ENCODE measurements at places on chromosomes 11 and 22.

- peak; percentile 34 for DNase-seq
Observed at GRCh38 chr11:18243783-18244362, 4.6 kb downstream of the SAA2 start.

GRCh38 chr11:67022341-67022933, 497 bp upstream of the SYT12 start:
- no peak for DNase-seq

DNA sequence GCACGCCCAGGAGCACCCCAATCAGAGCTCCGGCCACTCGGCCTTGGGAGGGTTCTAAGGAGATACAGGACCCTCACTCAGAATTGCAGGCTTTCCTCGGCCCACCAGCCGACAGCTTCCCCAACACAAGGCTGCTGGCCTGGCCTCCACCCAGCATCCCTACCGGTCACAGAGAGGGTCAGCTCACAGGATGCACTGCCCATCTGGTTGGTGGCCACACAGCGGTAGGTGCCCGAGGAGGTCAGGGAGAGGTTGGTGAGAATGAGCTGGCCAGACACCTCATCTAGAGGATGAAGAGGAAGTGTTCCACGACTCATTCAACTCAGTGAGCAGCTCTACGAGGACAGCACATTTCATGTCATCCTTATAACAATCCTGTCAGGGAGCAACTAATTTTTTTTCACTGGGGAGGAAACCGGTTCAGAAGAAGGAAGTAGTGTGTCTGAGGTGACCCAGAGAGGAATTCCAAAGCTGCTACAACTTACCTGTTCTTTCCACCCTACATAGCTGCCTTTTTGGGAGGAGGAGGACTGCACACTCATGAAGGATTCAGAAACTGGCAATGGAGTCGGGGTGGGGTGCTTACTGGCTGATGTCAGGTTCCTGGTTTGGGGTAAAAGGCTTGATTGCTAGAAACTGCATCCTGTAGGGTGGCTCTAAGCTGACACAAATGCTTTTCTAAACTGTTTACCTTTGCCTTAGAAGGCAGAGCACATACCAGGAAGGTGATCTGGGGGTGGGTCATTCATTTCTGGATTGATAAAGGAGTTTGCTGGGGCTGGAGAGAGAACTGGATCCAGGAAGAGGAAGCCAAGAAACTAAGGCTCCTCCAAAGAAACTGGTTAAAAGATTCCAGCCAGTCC, 3.3 kb downstream of the VSIG2 start:
- no peak for DNase-seq

GRCh38 chr11:12272821-12273617, 104.4 kb upstream of the PARVA start:
- DNase-seq = no peak

GRCh38 chr11:126497581-126498122, 142.2 kb downstream of the ST3GAL4 start:
- DNase-seq = no peak

DNA sequence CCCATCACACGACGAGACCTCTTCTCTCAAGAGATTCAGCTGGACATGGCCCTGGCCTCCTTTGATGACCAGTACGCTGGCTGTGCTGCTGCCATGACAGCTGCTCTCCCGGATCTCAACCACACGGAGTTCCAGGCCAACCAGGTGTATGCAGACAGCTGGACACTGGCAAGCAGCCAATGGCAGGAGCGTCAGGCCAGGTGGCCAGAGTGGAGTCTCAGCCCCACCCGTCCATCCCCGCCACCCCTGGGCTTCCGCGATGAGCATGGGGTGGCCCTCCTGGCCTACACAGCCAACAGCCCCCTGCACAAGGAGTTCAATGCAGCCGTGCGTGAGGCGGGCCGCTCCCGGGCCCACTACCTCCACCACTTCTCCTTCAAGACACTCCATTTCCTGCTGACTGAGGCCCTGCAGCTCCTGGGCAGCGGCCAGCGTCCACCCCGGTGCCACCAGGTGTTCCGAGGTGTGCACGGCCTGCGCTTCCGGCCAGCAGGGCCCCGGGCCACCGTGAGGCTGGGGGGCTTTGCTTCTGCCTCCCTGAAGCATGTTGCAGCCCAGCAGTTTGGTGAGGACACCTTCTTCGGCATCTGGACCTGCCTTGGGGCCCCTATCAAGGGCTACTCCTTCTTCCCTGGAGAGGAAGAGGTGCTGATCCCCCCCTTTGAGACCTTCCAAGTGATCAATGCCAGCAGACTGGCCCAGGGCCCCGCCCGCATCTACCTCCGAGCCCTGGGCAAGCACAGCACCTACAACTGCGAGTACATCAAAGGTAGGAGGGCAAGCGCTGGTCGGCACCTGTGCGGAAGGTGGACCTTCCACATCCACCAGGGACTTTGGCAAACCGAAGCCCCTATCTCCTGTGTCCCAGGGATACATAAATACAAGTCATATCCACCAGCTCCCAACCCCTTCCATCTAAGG, 11.3 kb downstream of the CHRNA10 start:
- DNase-seq = no peak

DNA sequence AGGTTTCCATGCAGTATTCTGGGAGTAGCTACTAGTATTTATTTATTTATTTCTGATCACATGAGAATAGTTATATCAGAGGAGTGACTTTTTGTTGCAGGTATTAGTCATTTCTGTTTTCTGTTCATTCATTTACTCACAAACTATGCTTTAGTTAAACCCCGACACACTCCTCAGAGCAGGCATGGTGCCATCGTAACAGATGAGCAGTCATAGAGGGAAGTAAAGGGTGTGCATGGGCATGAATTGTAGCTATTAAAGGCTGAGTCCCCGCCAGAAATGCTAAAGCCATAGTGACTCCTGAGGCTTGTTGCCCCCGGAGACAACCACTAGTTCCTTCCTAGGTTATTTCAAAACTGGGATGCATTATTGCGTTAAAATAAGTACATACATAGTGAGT, 10.6 kb downstream of the JHY start:
- no peak for DNase-seq

DNA sequence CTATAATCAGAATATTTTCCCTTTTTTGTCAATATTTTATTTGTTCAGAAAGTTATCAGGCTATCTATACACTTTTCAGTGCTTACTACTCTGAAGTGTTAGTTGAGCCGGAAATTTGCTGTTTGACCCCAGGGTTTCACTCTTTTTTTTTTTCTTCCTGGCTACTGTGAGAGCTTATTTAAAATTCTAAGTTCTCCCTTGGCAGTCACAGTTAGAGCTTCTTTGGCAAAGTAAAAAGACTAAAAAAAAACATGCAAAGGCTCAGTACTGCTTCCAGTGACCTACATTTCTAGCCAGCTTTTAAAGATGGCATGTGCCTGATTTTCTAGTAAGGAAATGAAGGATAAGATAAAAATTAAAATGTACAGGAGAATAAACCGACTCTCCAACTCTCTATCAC, 48.4 kb downstream of the ELP4 start:
- DNase-seq = no peak

DNA sequence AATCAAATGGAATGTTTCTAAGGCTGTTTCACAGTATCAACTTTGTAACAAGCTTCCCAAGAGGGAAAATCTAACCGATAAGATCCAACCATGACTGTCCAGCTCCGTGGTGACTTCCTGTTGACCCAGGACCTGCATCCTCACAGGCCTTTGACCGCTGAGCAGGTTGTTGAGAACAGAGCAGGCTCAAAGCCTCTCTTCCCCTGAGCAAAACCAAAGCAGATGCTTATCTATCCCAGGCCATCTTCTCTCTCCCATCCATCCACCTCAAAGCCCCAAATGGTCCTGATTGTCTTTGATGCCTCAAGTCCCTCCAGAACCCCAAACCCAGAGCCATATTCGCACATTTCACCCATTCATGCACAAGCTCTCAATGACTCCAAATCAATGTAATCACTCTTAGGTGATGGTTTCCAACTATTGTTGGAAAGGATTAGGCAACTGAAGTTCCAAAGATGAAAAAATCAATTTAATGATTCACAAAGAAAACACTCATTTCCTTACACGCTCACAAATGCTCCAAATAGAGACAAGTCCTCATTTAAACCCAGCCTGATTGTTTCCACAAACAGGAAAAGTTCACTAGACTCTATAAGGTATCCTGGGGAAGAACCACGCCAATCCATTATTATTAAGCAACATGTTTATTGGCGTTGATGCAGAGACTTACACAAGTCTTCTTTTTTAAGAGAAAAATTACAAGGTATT, 48.7 kb downstream of the C11orf58 start:
- DNase-seq = no peak

DNA sequence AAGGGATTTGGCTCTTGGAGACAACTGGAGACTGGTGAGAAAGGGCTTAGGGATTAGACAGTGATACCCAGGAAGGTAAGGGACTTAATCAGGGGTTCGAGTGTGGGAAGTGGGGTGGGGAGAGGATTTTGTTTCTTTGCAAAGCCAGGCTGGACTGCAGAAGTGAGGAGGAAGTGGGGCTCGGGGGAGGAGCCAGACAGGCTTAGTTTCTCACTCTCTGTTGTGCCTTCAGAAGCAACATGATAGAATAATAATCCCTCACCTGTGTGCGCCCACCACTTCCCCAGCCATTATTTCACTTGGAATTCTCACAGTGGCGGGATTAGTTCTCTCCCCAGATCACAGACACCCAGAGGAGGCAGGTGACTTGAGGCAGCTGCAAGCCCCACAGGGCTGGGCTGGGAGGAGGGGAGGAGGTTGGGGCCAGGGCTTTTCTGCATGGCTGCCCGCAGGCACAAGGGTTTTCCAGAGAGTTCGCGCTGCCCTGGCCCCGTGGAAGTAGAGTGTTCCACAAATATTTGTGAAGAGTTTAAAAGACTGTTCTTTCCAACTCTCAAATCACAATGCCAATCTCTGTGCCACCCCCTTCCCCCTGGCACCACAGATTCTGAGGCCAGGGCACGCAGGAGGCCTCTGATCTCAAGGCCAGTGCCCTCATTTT, 4.0 kb upstream of the SEC14L2 start:
- no peak for DNase-seq

DNA sequence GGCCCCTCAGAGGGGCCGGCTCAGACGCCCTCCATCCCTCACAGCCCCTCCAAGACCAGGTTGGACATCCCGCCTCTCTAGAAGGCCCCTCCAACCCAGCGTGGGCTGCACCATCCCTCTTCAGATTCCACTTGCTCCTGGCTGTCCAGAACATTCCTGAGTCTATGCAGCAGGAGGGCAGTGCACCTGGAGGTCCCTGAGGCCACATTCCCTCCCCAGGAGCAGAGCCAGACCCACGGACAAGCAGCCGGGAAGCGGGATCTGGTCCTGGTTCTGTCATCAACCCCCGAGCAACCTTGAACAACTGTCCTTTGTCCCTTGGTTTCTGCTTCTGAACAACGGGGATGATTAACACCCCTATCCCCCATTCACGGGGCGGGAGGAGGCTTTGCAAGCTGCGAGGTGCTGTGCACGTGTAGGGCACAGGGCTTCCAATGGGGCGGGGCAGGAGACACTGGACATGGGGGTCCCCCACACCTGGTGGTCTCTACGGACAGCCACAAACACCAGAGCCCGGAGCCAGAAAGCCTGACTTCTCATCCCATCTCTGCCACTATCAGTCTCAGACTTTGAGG, 13.2 kb upstream of the PDGFB start:
- DNase-seq = no peak

DNA sequence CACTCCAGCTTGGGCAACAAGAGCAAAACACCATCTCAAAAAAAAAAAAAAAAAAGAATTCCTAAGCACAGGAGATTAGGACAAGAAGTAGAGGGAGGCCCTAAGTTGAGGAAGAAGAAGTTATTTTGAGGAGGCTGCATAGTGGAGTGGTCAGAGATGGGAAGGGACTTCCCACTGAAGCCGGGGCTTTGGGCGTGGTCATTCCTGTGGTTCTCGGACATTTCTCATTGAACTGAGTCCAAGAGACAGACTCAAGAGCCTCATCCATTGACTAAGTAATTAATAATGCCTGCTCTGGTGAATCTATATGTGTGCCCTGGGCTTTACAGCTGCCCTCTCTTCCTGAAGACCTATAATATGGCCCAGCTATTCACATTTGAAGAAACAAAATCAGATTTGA, 53.2 kb upstream of the FTH1 start:
- no peak for DNase-seq

GRCh38 chr11:122756417-122756816, 81.9 kb upstream of the CRTAM start:
- no peak for DNase-seq

GRCh38 chr11:134759274-134759673, 347.2 kb upstream of the B3GAT1 start:
- DNase-seq = no peak

GRCh38 chr22:43377896-43378704, 33.7 kb upstream of the MPPED1 start:
- DNase-seq = no peak

DNA sequence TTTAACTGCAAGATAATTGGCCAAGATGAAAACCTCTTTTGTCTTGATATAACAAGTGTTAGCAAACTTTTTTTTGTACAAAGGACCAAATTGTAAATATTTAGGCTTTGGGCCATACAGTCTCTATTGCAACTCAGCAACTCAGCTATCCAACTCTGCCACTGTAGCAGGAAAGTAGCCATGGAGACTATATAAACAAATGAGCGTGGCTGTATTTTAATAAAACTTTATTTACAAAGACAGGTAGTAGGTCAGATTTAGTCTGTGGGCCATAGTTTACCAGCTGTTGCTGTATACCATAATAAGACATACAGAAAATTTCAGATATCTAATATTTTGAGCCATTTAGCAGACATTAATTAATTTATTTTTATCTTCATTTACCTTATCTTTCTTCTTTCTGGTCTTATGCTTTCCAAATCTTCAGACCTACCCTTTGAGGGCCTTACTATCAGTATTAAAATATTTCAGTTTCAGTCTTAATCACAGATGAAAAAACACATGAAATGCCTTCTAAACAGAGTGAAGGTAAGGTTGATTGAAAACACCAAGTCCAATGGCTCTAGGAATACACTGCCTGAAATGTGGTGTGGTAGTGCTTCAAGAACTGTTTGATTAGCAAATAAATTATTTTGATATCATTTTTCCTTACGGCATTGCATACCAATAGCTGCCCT, 256.9 kb upstream of the CTSC start:
- DNase-seq = no peak

- no peak for DNase-seq
Observed at GRCh38 chr11:32435942-32436750, 807 bp upstream of the WT1 start.

GRCh38 chr11:27563201-27563600, 56.6 kb upstream of the LIN7C start:
- DNase-seq = no peak

DNA sequence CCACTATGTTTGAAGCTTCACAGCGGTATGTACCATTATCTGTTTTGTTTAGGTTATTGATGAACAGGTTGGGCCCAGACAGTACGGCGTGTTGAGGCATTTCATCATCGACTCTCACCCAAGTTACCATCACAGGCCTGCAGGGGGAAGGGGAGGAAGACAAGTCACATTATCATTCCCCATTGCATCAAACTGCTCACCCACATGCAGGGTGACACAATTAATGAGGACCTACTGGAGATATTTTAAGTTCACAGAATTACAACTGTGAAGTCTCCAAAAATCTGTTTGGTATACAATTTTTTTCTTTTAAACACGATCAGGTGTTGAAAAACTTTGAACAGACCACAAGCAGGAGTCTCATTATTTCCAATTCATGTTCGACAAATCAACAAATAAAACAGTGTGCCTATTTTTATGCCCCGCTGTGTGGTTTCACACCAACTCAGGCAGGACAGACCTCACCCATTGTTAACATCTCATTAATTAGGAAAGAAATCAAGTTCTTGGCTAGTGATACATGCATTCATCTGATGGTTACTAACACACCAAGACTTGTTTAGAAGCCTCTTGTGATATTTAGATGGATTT, 289.5 kb downstream of the CADM1 start:
- DNase-seq = no peak

Data from T-helper 9 cell (primary cell).